CD4-positive, alpha-beta memory T cell (primary cell): ENCODE measurements at places on chromosomes 5 and 9.

GRCh38 chr9:25562101-25562500, 116.1 kb downstream of the TUSC1 start:
- no peak for DNase-seq

GRCh38 chr5:114789773-114790402, 379.8 kb downstream of the TRIM36 start:
- no peak for DNase-seq

GRCh38 chr9:8917956-8918739, 1118.6 kb upstream of the DMAC1 start:
- no peak for DNase-seq

DNA sequence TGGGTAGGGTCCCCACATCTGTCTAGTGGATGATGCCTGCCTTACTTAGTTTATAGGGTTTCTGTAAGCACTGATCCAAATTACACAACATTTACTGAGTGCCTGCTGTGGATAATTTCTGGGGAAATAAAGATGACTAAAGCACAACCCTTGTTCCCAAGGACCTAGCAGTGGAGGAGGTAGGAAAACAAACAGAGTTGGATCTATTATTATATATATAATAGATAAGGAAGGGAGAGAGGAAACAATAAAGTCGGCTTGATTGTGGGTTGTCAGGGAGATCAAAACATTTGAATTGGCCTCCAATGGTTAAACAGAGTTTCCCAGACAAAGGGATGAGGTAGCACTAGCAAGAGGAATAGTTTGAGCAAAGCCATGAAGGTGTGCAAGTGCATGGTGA, 14.0 kb downstream of the IL33 start:
- no peak for DNase-seq

DNA sequence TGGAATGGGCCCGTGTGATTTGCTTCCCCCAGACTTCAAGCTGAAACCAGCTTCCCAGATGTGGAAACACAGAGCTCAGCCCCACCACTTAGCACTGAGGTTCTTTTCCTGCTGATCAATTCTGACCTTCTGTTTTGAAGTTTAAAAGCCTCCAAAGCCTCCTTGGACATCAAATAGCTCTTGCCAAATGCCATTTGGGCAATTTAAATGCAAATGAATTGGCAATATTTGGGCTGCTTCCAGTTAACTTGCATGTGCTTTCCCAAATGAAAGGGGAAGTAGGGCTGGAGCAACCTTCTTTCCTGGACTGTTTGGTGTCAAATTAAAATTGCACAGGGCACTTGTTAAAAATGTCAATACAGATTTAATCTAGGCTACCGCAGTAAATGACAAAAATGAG, 710.5 kb downstream of the TLR4 start:
- no peak for DNase-seq

DNA sequence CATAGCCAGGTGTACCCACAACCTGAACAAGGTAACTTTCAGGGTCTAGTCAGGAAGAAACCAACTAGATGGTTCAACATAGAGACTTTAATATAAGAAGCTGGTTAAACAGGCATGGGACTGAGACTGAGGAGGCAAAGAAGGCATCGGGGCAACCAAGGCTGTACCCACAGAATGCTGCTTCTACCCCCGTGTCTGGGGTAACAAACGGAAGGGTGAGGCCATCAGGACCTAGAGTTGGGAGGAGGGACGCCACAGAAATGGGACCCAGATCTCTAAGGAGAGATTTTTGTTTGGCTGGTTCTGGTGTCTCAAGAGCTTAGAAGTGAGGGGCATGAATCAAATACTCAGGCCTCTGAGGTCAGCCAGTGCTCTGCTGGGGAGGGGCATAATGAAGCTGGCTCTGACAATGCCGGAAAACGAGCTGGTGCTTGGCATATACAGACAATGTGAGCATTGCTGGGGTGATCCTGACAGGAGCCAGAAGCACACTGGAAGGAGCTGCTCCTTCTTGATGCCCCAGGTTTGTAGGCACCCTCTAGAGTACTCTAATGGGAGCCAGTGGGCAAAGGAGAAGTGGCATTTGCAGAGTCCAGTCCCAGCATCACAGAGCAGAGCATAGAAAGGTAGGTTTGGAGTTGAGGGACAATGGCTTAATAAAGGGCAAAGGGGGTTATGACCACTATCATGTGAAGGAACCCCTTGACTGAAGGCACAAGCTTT, 3.7 kb downstream of the MLANA start:
- DNase-seq = no peak

DNA sequence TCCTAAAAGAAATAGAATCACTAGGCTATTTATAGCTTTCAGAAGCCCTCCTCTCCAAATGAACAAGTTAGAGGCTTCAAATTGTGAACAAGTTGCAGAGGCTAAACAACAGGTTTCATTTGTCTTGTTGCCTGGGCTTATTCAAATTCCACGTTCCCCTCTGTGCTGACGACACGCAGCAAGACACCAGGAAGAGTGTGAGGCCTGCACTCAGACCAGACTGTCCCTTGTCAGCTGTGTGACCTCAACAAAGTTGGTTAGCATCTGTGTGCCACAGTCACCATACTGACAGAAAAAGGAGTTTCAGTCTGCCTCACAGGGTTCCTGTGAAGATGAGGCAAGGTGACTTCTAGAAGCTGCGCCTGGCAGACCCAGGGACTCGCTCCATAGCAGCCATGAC, 22.1 kb upstream of the GABBR2 start:
- DNase-seq = no peak

GRCh38 chr9:127036437-127036836, 86.0 kb downstream of the ANGPTL2 start:
- no peak for DNase-seq

DNA sequence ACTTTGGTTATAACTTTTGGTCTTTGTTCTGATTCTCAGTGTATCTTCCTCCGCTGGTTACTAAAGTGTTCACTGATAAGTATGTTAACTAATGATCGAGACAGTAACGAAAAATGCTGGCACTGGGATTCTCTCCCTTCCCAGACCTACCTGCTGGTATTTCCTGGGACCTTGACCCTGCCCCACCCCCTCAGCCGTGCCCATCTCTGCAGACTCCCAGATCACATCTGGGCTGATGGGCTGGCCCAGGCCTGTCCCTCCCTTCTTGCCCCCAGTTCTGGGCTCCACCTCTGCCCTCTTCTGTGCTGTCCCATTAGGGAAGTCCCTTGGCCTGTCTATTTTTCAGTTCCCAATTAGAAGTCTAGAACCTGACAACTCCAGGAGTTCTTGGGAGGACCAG, 46.9 kb downstream of the NEURL1B start:
- no peak for DNase-seq

DNA sequence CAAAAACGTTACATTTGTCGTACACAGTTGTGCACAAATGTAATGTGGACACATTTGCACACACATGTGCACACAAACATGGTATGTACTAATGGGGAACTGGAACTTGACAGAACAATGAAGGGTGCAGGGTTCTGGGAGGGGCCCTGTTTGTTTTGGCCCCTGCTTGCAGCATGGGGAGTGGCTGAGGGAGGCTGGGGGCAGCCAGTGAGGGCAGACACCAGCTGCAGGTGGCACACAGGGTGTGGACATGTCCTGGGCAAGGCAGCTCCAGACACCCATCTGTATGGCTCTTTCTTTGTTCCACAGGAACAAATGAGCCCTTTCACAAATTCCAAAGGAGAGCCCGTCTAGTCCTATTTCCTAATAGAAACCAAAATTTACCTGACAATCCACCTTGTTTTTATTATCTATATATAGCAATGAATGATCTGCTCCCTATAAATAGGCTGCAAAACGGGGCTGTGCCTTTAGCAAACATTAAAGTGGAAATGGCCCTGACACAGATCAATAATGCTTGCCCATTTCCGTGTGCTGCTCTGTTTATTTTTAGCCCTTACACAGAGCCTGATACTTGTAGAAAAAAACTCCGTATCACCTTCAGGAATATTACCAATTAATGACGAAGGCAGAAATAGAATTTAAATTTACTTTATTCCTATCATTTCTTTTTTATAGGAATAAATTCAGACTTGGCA, 26.4 kb downstream of the MARCHF3 start:
- DNase-seq = no peak

DNA sequence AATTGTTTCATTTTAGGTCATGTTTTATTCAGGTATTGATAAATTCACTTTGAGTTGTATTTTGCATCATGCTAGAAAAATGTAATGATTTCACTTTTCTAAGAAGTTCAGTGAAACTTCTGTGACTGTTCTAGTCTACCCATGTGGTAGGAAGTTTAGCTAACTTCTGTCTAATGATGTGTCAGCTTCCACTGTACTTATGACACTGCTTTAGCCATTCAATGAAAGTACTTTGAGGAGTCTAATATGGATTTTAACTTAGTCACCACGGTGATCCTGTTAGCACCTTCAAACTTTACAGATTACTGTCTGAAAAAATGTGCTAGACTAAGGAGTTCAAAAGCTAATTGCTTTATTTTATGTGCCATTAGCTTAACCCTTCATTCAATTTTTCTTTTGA, 1510.5 kb upstream of the CDH9 start:
- DNase-seq = no peak

GRCh38 chr5:142119051-142119625, 10.6 kb downstream of the NDFIP1 start:
- DNase-seq = no peak

- no peak for DNase-seq
Observed at GRCh38 chr5:1842004-1842819, 40.5 kb downstream of the IRX4 start.

DNA sequence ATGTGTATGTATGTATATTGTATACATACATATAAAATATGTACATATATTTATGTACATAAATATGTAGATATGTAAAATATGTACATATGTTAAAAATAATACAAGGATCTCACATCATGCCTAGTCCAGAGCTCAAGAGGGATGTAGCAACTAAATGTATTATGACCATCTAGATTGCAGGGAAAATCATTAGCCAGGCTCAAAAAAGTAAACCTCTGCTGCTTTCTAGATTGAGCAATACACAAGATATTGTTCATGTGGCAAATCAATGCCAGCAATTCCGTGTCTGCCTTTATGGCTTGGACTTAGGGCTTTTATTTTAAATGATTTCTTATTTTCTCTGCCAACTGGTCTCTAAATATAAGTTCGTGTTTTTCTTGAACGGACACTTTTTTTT, 65.2 kb downstream of the RAI14 start:
- no peak for DNase-seq

GRCh38 chr5:165410476-165410875, 1905.1 kb downstream of the MAT2B start:
- DNase-seq = no peak

GRCh38 chr5:78077369-78078068, 217.0 kb downstream of the AP3B1 start:
- no peak for DNase-seq

- DNase-seq = no peak
Observed at GRCh38 chr9:128494108-128494745, 10.3 kb upstream of the GLE1 start.

DNA sequence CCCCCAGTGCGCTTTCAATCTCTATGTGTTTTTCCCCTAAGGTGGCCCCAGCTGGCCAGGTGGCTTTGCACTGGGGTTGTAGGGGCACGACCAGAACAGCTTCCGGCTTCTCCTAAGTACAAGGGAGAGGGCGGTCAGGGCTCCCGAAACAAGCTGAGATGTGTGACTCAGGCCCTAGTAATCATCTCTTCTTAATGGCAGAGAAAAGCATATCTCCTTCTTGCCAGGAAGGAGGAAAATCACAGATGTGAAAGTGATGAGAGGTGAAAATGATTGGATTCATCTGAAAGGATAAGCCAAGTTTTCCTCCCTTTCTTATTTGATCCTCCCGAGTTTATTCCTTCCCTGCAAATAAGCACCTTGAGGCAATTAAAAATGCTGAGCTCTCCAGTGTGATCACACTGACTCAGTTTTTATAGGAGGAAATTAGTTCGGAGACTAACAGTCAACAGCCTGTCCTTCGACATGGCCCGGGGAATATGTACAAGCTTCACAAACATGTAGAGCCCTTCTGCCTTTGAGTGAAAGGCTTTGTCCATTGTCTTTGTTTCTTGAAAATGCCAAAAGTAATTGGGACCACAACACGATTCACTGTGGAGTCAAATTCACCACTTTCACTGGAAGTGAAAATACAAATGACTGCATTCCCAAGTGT, 514.8 kb downstream of the PSAT1 start:
- no peak for DNase-seq

GRCh38 chr9:126956917-126957686, 42.5 kb downstream of the RALGPS1 start:
- no peak for DNase-seq

DNA sequence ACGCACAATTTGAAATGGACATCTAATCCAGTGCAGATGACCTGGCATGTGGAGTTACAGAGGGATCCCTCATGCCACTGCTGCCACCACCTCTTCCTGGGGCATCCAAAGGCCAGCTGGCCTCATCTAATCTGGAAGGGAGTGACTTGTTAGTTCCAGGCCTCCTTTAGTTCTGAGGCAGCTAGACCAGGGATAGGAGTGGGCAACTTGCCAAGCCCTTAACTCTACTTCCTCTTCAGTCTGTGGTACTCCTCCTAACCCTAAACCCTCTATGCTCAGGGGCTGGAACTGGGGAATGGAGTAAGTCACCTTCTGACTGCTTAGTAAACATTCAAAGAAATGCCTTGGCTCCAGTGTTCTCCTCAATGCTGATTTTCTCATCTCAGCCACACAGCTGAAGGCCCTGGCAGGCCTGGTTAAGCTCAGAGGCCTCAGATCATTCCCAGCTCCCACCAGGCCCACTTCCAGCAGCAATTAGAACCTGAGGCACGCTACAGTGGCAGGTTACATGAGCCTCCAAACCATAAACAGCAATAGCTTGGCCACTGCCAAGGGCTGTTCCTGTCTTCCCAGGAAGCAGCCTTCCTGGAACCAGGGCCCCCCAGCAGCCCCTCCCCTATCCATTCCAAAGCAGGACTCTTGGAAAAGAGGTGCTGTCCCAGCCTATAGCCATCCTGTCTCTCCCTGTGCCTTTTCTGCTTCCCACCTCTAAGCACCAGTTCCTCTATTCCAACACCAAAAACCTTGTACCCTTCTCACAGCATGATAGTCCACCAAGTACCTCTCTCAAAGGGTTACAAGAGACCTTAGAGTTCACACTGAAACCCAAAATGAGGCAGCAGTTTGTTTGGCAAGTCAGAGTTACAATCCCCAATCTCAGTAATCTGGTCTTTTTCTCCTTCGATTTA, 2.0 kb downstream of the EIF4EBP3 start:
- no peak for DNase-seq

- DNase-seq = no peak
Observed at GRCh38 chr9:14315875-14316601, 2.1 kb upstream of the NFIB start.

- DNase-seq = peak; percentile 39
Observed at GRCh38 chr5:149959406-149960236, 937 bp upstream of the SLC26A2 start.

DNA sequence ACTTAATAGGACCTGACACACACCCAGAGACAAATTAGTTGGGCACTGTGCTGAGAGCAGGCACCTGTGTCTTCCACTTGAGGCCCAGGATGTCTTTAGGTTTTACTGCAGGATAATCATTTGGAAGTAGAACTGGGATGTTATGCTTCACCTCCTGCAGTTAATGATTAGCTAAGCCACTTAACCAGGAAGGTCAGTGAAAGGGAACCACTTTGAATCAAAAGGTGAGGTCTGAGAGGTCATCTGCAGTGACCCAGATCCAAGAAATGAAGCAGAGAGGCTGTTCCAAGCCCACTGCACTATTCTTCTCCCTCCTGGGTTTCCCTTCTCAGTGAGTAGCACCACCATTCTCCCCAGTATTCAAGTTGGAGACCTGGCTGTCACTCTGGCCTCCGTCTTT, 110.5 kb downstream of the SNX18 start:
- DNase-seq = no peak

GRCh38 chr5:98320343-98320742, 453.1 kb upstream of the RGMB start:
- DNase-seq = no peak
